ENCODE measurements at places on chromosomes 1 and 21. TPM values are rescaled to one million over a fixed set of nuclear protein-coding genes. Genes with fewer than 3 reads are reported as not detected.
A peak's percentile ranks its signal among the peaks of the same experiment; 100 is the strongest.

The SLC45A1 gene
- polyA plus RNA-seq = 0.81 TPM

- DNase-seq = no peak
These were observed 142.6 kb downstream of the TTLL7 start for GRCh38 chr1:83856381-83856780.

- DNase-seq = no peak
These were observed 50.1 kb downstream of the NENF start for GRCh38 chr1:212482637-212483441.

DNA sequence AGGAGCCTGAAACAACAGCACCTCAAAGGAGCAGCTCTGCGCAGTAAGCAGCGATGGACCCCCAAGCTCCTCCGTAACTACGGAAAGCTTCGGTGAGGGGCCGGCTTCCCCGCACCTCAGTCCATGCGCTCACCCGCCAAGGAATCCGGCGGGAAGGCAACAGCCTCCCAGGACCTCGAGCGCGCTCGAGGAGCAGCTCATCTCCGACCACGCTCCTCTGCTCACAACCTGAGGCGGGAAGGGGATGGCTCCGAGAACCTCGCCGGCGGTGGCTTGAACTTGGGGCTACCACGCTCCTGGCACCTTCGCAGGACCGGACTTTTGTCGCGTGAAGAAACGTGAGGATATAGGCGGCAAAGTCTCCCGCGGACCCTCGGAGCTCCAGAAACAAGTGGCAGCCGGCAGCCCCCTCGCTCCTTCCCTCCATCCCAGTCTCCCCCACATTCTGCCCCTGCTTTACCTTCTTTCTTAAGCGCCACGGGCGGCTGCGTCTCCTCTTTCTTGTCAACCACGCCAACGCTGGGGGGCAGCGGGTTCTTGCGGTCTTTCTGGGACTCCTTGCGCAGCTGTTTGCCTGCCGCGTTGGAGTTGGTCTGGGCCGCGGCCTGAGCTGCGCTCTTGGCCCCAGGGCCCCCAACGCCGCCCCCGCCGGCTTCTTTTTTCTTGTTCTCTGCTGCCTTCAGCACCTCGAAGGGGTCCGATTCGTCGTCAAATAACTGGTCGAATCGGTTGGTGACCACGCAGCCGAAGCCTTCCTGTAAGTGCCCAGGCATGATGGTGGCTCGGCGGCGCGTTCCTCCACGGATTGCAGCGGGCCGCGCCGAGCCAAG is 459 bp downstream of the SERBP1 start:
- DNase-seq = peak; percentile 52

DNA sequence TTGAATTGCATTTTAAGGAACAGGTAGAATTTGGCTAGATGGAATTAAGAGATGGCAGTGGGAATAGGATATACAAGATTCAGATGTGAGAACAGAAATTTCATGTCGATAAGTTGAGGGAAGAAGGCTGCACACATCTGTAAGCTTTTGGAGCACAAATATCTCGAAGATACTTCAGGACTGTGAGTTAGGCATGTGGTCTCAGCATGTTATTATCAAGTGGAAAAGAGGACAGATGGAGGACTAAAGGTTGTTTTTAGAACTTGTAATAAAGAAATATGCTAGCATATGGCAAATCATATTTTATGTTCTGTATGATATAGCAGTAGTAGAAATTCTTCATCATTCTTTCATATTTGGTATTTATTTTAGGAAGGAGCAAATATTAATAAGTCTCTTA is 61.5 kb downstream of the KIF1B start:
- no peak for DNase-seq

DNA sequence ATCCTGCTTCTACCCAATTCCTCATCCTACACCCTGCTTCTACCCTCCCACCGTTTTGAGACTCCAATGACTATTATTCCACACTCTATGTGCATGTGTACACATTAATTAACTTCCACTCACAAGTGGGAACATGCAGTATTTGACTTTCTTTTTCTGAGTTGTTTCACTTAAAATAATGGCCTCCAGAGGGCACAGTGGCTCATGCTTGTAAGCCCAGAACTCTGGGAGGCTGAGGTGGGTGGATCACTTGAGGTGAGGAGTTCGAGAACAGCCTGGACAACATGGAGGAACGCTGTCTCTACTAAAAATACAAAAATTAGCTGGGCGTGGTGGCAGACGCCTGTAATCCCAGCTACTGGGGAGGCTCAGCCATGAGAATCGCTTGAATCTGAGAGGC is 464.8 kb downstream of the PTBP2 start:
- DNase-seq = no peak

DNA sequence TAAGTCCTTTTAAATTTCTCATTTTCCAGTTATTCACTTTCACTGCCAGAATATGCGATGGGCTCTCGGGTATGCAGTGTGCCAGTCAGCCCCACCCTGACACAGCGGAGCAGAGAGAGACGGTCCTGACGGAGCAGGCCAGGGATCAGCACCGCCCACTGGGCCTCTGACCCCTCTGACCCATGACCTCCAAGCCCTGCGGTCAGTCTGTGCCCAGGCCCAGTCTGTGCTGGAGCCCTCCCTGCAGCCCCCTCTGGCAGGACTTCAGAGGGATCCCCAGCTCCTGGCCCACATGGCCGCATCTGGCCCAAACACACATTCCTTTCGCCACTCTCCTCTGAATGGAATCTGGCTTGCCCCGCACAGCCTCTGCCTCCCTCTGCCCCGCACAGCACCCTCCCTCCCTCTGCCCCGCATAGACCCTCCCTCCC is 43.4 kb upstream of the COL6A2 start:
- DNase-seq = no peak

DNA sequence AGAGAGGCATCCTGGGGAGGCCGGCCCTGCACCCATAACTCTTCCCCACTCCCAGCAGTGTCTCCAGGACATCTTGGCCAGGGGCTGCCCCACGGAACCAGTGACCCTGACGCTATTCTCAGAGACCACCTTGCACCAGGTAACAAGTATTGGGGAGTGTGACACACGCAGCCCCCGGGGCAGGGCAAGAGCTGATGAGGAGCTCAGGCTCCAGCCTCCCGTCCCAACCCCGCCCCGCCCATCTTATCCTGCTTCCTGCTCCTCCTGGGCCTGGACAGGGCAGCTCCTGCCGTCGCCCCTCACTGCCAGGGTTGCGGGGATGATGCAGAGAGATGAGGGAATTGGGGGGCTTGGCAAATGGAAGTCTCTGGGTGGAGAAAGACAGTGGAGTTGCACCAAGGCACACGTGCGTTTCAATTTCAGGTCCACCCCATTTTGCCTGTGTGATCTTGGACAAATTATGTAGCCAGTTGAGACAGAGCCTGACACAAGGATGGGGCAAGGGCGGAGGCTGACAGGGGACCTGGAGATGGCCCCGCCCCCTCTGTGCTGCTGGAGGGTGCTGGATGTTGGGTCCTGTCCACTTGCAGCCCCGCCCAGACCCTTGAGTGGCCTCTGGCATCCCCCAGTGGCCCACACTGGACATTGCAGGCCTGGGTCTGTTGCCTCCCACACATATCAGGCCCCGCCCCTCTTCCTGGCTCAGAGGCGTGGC is 10.7 kb downstream of the CLCNKA start:
- peak; percentile 70 for DNase-seq

- DNase-seq = no peak
These were observed 18.6 kb upstream of the PTTG1IP start for GRCh38 chr21:44892095-44892494.
